ENCODE measurements at places on chromosomes 11 and 22.

DNA sequence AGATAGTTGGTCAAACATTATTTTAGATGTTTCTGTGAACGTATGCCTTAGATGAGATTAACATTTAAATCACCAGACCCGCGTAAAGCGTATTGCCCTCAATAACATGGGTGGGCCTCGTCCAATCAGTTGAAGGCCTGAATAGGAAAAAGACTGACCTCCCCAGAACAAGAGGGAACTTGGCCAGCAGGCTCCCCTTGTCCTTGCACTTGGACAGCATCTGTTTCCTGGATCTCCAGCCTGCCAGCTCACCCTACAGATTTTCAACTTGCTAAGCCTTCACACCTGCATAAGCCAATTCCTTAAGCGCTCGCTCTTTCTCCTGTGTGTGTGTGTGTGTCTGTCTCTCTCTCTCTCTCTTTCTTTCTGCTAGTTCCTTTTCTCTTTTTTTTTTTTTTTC is 8.2 kb downstream of the TOM1 start:
- DNase-seq: no peak

DNA sequence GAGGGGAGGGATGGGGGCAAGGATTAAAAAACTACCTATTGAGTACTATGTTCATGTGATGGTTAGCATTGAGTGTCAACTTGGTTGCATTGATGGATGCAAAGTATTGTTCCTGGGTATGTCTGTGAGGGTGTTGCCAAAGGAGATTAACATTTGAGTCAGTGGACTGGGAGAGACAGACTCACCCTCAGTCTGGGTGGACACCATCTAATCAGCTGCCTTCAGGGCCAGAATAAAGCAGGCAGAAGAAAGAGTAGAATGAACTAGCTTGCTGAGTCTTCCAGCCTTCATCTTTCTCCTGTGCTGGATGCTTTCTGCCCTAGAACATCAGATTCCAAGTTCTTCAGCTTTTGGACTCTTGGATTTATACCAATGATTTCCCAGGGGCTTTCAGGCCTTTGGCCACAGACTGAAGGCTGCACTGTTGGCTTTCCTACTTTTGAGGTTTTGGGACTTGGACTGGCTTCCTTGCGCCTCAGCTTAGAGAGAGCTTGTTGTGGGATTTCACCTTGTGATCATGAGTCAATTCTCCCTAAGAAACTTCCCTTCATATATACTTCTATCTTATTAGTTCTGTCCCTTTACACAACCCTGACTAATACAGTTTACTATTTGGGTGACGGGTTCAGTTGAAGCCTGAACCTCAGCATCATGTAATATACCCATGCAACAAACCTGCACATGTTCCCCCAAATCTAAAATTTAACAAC is 70.2 kb downstream of the MTNR1B start:
- DNase-seq: no peak

GRCh38 chr11:125976156-125976555 is 30.3 kb downstream of the VSIG10L2 start:
- no peak for DNase-seq

- no peak for DNase-seq
These were observed 127.0 kb upstream of the CTSC start for GRCh38 chr11:88464528-88464927.

GRCh38 chr11:93623179-93623578 is 38.3 kb upstream of the CEP295 start:
- DNase-seq: no peak

DNA sequence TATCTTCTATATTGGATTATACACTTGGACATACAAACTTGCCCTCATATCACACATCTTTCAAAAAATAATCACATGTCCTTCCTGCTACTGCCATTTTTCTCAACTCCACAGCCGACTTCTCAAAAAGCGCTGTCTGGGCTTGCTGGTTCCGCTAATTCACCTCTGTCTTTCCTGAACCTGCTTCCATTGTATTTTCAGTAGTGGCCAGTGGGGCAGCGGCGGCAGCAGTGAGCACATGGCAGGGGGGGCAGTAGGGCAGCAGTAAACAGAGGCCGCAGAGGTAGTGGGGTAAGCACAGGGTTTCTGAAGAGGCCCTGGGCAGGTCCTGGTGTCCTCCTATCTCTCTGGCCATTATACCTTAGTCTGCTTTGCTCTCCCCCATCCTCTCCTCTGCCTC is 126.3 kb downstream of the RRAS2 start:
- no peak for DNase-seq

GRCh38 chr22:28597665-28598064 is 82.0 kb downstream of the TTC28 start:
- DNase-seq: no peak

DNA sequence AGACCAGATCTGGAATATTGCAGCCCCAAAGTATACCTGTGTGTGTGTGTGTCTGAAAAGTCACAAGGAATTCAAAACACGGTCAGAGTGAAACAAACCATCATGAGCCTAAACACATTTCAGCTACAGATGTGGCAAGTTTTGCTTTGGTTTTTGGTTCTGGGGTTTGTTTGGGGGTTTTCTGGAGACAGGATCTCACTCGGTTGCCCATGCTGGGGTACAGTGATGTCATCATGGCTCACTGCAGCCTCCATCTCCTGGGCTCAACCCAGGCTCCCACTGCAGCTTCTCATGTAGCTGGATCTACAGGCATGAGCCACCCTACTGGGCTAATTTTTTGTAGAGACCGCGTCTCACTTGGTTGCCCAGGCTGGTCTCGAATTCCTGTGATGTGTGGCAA is 41.4 kb upstream of the PHF21A start:
- no peak for DNase-seq
